CD14-positive monocyte (primary cell): ENCODE measurements at places on chromosomes 3 and 15.

GRCh38 chr3:99751649-99752048, 66.0 kb upstream of the CMSS1 start:
- no peak for DNase-seq

DNA sequence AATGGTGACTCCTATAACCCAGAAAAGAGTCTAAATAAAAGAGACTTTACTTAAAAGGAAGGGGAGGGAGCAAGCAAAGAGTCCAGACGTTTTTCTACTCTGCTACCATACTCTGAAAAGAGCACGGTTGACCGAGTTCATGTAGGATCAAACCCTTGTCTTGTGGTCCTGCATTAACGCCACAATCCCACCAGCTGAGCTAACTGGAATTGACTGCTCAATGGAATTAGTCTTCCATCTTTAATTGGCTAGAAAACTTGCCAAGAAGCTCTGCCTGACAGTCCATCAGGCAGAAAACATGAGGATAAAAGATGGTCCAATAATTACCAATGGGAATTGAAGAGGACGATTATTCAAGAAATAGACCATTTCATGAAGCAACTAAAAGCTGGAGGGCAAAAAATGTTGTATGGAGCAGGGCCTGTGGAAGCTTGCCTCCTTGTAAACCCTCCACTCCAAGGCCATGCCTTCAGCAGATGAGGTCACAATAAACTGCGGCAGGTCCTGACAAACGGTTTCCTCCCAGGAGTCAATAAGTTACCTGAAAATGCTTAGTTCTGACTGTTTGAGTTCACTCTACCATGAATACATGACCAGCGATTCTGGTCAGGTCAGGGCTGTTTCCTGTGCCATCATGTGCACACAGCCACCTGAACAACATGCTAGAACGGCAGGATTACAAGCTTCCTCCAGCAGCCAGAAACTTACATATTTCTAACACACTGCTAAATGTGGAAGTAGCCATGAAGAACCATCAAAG, 35.6 kb upstream of the ARHGEF3 start:
- no peak for DNase-seq

- DNase-seq: no peak
These were observed 38.0 kb upstream of the TM4SF1 start for GRCh38 chr3:149415484-149415883.

DNA sequence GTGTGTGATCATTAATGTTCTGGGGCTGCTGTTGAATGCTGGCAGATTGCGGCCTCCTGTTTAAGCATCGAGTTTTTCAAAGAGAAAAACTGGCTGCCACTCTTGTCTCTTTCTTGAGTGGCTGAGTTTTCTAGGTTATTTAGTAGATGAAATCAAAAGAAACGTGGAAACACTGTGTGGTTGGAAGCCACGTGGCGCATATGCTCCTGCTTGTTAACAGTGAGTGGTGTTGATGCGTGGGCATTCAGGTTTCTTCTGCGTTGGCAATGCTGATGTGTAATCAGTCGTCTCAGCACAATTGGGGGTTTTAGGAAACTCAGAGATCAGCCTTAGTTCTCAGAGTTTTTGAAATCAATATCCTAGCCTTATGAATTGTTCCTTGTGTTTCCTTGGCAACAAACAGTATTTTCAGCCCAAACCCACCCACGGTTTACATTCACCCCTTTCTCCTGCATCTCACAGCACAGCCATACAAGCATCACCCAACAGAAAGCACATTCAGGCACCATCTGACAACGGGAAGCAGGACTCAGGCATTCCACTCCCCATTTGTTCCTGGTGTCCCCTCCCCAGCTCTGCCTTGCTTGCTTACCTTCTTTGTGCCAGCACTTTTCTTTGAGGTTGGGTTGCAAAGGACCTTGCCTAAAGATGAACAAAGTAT, 74.7 kb downstream of the SEC22A start:
- DNase-seq: no peak

GRCh38 chr15:74794248-74794969, 12.5 kb downstream of the CSK start:
- DNase-seq: no peak

GRCh38 chr3:65096110-65096745, 408.4 kb upstream of the ADAMTS9 start:
- DNase-seq: no peak

DNA sequence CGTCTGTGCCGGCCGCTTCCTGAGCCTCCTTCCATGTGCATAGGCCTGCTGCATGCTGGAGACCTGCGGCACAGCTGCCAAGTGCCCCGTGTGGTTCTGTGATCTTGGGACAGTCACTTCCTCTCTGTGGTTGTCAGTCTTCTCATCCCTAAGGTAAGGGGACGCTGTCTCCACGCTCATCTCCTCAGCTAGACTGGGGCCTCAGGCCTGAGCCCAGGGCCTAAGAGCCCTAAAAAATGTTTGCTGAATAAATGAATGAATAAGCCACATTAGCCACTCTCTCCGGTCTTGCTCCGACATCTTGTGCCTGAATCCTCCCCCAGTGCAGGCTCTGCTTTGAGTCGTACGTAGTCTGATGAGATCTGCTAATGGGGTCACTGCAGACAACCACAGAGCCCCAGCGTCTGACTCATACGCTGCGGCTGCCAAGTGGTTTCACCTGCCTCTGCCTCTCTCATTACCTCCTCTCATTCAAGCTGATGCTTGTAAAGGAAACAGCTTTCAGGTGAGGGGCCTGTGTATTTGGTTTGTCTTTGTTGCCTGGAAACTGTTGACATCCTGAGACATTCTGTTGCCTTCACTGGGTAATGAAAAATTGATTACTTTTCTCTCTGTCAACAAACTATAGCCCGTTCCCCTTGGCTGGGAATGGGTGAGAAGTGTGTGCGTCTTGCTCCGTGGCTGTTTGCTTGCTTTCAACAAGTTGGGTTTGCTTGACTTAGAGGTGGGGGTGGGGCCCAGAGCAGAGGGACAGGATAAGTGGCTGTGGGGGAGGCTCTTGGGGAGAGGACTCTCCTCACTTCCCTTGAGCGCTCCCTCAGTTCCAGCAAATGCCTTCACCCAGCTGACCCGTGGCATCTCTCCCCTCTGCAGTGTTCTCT, 15.9 kb downstream of the RPLP1 start:
- no peak for DNase-seq

GRCh38 chr3:54372232-54372631, 249.9 kb downstream of the CACNA2D3 start:
- no peak for DNase-seq

- no peak for DNase-seq
These were observed 494.4 kb upstream of the TPRG1 start for GRCh38 chr3:188677344-188677743.

DNA sequence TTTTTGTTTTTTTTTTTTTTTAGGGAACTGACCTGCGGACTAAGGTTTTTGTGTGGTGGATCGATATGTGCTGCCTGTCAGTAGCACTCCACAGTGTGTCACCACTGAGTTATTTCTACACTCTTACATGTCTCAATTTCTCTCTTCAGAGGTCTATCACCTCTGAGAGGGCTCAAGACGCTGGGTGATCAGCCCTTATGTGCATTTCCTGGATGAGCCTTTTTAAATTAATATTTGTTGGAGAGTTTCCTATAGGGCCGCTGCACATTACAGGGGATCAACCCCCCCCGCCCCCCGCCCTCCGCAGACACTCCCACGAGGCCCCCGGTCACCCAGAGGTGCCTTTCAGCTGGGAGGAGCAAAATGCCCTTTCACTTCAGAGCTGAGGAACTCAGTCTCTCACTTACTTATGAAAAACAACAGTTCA, 34.5 kb upstream of the AP4E1 start:
- no peak for DNase-seq

- no peak for DNase-seq
These were observed 89.2 kb downstream of the TAMM41 start for GRCh38 chr3:11757441-11757875.

GRCh38 chr15:61889706-61890105, 170.5 kb downstream of the VPS13C start:
- DNase-seq: no peak

DNA sequence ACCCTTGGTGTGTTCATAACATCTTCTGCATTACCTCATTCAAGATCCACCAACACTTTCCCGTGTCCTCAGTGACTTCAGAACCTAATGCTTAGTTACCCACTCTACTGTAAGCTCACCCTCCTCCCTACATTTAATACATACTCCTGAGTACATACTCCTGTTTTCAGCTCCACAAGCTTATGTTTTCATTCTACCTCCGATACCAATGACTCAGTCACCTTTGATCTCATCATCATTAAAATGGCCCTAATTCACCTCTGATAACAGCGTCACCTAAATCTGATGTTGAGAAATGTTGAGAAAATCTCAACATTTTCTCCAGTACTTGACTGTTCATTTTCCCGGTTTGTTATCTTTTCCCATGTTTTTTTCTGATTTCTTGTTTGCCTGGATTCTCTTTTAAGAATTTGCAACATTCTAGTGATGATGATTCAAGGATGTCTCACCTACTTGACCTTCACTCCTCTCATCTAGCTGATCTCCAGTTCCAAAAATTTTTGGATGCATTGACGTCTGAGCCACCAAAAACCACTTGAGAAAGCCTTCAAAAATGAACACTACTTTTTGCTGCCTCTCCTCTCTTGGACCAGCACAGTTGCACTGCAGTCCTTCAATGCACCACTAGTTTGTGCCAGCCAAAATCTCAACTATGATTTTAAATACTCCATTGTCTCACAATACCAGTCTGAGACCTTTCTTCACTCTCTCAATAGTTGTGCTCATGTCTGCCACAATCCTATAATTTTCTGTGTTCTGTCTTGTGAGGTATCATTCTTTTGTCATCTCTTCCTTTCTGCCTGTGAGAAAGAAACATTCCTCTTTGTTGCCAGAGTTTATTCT, 220.7 kb upstream of the SEMA6D start:
- no peak for DNase-seq

DNA sequence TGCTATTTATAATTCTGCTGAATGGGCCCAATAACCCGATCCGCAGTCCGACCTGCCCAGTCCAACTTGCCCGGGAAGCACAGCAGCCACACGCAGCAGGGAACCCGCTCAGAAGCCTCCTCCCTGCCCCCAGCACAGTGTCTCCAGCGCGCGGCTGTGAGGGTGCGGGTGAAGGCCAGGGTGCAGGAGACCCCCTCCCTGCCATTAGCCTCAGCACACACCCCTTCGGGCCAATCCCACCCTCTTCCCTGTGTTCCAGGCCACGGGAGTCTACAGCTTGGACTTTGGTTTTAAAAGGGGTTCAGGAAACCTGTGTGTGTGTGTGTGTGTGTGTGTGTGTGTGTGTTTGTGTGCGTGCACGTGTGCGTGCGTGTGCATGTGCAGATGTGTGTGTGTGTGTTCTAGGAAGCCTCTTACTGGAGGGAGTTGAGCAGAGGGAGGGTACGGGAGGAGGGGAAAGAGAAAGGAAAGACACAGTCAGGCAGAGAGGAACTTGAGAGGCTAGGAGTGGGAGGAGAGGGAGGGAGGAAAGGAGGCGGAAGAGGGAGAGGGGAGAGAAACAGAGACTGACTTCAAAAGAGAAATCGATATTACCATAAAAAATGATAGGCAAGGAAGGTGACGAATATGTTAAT, 34.2 kb downstream of the ATP2B2 start:
- no peak for DNase-seq
